ENCODE measurements at places on chromosomes 2 and 18. TPM values are rescaled to one million over a fixed set of nuclear protein-coding genes. Genes with fewer than 3 reads are reported as not detected.
A peak's percentile ranks its signal among the peaks of the same experiment; 100 is the strongest.

Gene FEV
- polyA plus RNA-seq = not detected

DNA sequence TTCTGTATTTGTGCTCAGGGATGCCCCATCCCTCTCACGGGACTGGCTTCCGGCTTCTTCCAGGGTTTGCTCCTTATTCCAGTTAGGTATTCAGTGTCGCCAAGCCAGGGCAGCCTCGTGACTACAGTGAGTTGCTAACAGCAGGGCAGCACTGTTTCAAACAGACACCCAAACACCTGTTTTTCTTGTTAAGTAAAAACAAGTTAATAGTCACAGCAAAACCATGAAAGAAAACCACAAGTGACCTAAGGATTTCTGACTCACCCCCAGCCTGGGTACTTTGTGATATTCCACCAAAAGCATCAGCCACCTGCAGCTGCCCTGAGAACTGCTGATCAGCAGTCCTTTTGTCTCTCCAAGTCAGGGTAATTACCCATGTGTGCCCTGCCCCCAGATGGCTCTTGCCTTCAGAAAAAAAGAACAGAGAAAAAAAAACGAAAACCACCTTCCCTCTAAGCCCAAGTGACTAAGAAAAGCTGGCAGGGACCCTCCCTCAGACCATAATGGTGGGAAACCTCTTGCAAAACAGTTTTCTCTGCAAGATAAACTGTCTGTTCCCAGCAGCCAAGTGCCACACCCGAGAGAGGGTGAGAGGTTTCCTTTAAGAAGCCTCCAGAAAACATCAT is 178.2 kb downstream of the ANAPC1 start:
- DNase-seq = no peak

DNA sequence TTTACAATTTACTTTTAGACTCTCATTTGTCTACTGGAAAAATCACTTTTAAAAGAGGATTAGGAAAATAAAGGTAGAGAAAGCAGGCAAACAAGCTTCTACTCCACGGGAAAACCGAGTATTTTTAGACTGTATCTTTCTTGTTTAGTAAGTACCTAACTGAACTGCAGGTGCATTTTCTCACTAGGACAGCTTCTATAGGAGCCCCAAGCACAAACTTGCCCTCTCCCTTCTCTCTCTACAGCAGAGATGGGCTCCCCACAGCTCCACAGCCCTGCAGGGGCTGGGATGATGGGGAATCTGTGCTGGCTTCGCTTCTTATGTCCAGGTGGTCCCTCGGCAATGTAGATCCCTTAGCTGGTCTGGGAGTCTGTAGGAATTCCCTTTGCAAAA is 16.2 kb downstream of the PSTPIP2 start:
- DNase-seq = no peak

DNA sequence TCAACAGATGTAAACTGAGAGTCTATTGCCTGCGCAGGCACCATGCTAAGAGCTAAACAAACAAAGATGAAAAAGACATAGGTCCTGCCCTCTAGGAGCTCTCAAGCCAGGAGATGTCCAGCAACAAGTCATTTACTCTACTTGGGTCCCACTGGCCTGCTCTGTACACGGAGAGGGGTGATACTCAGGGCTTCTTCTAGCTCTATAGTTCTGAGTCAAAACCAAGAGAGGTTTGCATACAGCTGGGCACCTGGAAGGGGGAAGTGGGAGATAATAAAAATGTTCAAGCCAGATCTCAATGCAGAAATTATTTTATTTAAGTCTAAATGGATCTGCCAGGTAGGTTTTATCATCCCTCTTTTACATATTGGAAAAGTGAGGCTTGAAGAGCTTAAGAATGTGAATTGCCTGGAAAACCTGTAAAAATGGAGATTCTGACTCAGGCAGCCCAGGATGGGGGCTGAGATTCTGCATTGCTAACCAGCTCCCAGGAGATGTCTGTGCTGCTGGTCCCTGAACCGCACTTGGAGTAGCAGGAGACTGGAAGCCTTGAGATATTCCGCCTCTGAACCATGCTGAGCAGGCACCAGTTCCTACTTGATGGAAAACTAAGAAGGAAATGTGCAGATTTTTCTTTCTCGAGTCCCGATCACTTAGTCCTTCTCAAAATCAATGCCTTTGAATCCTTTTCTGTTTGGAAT is 201.1 kb downstream of the PRKCE start:
- DNase-seq = no peak

Gene C2orf78
- not detected for polyA plus RNA-seq

Gene AQP12B
- polyA plus RNA-seq = 0.48 TPM

GRCh38 chr2:191222952-191223351 is 22.3 kb upstream of the MYO1B start:
- no peak for DNase-seq

Gene MROH2A
- polyA plus RNA-seq = 0.26 TPM

DNA sequence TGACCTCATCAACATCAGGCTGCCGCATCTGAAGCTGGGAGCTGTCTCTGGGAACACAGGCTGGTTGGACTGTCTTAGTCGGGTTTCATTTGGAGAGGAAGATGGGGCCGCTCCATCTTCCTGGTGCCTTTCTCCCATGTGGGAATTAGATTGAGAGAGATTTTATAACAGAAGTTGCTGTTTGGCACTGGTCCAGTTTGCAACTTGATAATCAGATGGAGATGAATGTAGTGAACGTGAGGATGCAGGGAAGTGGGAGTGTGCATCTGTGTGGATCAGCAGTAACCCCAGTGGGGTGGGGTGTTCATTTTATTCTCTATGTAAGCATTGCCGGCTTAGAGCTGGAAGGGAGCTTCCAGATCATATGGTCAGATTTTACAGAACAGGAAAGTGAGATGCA is 250.9 kb downstream of the DCDC2C start:
- DNase-seq = no peak

GRCh38 chr2:64857581-64858471 is 131.4 kb upstream of the SLC1A4 start:
- DNase-seq = no peak

Gene IL1RL2
- polyA plus RNA-seq = 1.4 TPM

GRCh38 chr2:72006188-72006736 is 141.4 kb downstream of the CYP26B1 start:
- DNase-seq = no peak

DNA sequence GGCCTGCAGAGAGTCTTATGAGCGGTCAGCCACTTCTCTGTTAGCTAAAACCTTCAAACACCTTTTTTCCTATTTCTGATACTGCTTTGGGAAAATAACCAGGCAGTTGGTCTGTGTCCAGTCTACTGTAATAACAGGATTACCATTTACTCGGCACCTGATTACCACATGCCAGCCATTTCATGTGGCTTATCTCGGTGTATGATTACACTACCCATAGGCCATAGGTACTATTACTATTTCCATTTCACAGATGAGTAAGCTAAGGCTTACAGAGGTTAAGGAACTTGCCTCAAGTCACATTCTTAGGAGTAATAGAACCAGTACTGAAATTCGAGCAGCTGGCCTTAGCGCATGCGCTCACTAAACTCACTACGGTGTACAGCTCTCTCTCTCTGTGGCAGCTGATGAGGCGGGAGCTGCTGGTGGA is 147.2 kb upstream of the L3MBTL4 start:
- peak; percentile 40 for DNase-seq

GRCh38 chr2:163800951-163801381 is 65.2 kb upstream of the FIGN start:
- peak; percentile 84 for DNase-seq

DNA sequence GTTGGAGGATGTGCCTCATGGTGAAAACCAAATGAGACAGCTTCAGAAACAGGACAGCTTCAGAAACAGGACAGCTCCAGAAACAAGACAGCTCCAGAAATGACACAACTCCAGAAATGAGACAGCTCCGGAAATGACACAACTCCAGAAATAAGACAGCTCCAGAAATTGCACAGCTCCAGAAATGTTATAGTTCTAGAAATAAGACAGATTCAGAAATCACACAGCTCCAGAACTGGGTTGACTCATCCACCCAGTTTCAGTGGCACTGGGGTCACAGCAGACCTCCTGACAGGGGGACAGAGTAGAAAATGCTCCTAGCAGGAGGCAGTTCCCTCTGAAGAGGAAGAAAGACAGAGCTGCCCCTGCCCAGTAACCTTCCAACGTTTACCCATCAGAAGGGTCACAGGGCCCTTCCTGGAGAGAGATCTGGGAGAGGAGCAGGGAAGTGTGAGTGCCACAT is 26.9 kb upstream of the COL6A3 start:
- DNase-seq = no peak

DNA sequence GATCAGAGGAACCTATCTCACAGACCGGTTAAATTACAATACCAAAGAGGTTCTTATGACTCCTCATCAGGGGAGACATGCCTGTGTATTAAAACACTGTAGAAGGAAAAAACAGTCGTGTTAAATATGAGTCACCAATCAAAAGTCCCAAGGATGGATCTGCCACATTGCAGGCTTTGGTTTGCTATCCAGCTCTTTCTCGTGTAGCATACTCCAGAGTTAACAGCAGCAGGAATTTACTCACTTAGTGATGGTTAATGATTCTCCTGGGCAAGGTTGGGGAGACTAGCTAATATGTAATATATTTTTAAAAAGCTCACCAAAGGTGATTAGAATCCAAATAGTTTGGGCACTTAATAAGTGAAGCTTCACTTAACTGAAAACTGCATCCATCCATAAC is 109.7 kb downstream of the MBD5 start:
- peak; percentile 52 for DNase-seq

DNA sequence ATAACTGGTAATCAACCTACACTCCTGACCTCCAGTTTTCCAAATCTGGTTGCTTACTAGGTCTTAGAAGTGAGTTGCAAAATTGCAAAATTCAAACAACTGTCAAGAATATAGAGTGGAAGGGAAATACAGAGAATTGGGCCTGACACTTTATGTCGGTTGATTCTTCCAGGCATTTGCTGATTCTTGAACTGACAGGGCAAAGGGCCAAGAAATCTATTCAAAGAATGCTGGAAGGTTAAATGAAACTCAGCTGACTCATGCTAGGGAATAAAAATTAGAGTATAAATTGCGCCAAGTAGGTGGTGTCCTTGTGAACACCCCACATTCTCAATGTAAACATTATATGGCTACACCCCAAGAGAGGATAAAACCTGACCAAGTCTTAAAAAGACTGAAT is 21.5 kb upstream of the ZSCAN30 start:
- DNase-seq = no peak

Gene RTP5
- polyA plus RNA-seq = 0.06 TPM

Gene INHBB
- 0.09 TPM for polyA plus RNA-seq

Gene LRP1B
- 1.1 TPM for polyA plus RNA-seq

Gene FZD7
- polyA plus RNA-seq = 71.4 TPM

Gene SPP2
- polyA plus RNA-seq = not detected

DNA sequence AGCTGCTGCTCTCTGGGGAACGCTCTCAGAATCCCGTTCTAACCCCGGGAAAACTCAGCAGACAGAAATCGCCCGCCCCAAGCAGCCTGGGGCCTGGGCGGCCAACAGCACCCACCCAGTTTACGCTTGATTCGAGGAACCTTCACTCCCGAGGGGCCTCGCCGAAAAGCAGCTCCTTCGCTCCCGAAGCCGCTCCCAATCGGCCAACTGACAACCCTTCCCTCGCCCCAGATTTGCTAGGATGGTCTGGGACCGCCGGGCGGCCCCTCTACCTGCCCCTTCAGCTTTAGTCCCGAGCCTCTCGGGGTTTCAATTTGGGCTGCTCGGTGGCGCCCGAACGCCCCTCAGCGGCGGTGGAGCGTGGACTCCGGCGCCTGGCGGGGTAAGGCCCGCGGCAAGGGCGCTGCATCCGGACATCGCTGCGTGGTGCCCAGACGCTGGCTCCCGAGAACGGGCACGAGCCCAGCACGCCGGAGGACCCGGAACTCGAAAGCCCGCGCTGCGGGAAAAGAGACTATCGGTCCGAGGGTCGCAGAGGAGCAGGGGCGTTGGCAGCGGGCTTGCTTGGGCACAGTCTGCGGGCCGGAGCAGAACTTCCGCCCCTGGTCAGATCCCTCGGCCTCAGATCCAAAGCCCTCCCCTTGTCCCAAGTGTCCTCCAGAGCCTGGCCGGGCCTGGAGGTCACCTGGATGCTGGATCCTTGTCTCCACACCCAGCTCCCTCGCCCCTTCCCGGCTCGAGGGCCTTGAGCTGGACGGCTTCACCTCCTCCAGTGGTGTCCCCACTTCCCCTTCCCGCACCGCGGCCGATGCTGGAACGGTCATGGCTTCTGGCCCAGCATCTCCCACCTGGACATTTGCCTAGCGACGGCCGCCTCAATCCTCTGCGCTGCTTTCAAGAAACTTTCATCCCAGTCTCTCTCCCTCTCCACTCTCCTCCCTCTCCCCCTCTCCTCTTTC is 3.0 kb upstream of the OTX1 start:
- no peak for DNase-seq

- DNase-seq = no peak
Measured at GRCh38 chr2:217903859-217904613, 98.8 kb downstream of the TNS1 start.

DNA sequence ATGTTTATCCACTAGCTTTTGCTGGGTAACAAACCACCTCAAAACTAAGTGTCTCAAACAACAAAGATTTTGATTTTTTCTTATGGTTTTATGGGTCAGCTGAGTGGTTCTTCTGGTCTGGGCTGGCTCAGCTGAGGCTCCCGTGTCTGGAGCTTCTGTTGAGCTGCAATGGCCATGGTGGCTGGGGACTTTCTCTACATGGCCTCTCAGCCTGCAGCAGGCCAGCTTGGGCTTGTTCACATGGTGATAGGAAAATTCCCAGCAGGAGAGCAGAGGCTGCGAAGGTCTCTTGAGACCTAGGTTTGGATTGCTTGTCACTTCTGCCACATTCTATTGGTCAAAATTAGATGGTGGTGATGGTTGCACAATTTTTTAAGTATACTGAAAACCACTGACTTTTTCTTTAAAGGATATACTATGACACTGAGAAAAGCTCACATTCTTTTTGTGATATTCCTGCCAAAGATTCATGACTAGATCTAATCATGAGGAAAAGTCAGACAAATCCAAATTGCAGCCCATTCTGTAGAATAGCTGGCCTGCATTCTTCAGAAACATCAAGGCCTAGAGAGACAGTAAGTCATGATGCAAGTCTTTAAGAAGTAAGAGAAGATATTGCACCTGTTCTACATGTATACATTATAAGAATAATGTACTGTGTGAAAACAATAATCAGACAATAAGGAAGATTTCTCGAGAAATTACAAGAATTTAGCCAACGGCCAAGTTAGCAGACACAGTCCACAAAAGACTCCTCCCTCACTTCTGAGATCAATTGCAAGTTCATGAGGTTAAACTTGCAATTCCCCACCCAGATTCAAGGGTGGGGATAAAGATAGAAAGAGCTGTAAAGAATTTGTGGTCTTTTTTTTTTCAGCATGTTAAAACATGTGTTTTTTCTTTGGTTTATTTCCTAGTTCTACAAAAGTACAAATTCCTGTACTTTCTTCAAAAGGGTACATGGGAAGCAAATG is 35.0 kb upstream of the IL1R2 start:
- DNase-seq = no peak

Gene SNTG2
- 2.4 TPM for polyA plus RNA-seq

- DNase-seq = no peak
Measured at GRCh38 chr2:68564426-68564825, 79.0 kb upstream of the PROKR1 start.
